ENCODE measurements at places on chromosomes 16 and 17. TPM values are rescaled to one million over a fixed set of nuclear protein-coding genes. Genes with fewer than 3 reads are reported as not detected.

- peak; percentile 51 for DNase-seq
Measured at GRCh38 chr17:44220213-44221083, 973 bp upstream of the UBTF start.

GRCh38 chr16:24423312-24423711 lies 116.1 kb upstream of the RBBP6 start:
- DNase-seq, result no peak

DNA sequence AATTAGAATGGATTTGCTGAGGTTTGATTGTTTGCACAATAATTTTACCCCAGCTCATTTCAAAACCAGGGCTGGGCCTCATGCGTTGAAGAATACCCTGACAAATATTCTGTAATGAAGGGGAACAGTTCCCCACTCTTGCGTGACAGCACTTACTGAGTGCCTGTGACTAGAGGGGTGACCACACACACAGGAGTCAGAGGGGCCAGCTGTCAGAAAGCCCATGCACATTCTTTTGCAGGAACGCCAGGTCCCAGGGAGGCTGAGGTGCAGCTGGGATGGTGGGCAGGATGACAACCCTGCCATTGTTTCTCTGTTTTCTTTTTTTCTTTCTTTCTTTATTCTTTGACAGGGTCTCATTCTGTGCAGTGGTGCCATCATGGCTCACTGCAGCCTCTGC lies 44.6 kb downstream of the SMPD3 start:
- no peak for DNase-seq

DNA sequence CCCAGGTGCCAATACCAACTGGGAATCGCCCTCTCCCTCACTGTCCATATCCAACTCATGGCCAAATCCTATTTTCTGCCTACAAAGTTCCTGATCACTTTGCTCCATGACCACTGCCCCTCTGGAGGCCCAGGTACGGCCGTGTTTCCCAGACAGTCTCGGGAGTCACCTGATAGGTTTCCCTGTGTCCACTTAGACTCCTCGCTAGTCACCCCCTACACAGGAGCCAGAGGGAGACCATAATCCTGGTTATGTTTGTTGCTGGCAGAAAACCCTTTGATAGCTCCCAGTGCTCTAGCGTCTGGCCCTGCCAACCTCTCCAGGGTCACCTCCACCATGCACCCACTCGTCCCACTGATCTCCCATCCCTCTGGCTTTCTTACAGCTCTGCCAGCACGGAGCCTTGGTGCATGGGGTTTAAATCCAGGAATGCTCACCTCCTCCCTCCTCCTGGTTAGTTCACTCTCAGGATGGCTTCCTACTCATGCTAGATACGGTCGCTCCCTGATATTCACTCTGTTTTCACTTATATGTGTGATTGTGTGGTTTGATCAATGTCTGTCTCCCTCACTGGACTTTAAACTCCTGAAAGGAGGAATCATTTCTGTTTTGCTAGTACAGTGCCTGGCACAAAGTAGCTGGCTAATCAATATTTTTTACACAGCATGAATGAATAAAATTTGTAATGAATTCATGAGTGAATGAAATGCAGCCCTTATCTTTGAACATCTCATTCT lies 7.5 kb upstream of the CALB2 start:
- no peak for DNase-seq

Gene SEPHS2
- total RNA-seq, result 75.8 TPM
